ENCODE measurements at places on chromosomes 2 and 18. TPM values are rescaled to one million over a fixed set of nuclear protein-coding genes. Genes with fewer than 3 reads are reported as not detected.

Gene SIX2
- 0.35 TPM for total RNA-seq

Gene MAL
- not detected for total RNA-seq

Gene UGT1A4
- not detected for total RNA-seq

Gene SESTD1
- 24.5 TPM for total RNA-seq

Gene PNPT1
- total RNA-seq, result 32.6 TPM

Gene KIF5C
- 0.41 TPM for total RNA-seq

Gene LDLRAD4
- 2.7 TPM for total RNA-seq

Gene SNED1
- 0.72 TPM for total RNA-seq

Gene HOXD3
- total RNA-seq, result 0.27 TPM

Gene ANKRD30BL
- not detected for total RNA-seq

Gene CDH2
- total RNA-seq, result 35.9 TPM

Gene SCN9A
- total RNA-seq, result 5.1 TPM

Gene ZCCHC2
- 9.5 TPM for total RNA-seq

Gene RESP18
- not detected for total RNA-seq
